ENCODE measurements at places on chromosomes 5 and 9.

- no peak for DNase-seq
Observed at GRCh38 chr9:20137425-20137824, 348.6 kb upstream of the SLC24A2 start.

GRCh38 chr5:29993286-29993685 is 1200.2 kb upstream of the CDH6 start:
- no peak for DNase-seq

GRCh38 chr9:121563881-121564460 is 64.3 kb upstream of the GGTA1 start:
- no peak for DNase-seq

DNA sequence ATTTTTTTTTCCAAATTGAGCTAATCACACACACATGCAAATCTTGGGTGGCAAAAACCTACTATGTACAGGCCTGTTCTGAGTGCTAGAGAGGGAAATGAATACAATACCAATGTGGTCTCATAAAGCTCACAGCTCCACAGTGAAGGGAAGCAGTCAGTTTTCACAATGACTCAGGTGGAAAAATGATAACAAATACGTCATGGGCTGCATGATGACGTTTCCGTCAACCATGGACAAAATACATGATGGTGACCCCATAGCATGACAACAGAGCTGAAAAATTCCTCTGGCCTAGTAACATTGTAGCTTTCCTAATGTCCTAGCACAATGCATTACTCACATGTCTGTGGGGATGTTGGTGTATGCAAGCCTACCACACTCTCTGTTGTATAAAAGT is 252.5 kb downstream of the TRIM32 start:
- DNase-seq, result no peak

GRCh38 chr5:117743337-117743736 is 1168.7 kb upstream of the SEMA6A start:
- no peak for DNase-seq
